ENCODE measurements at places on chromosomes 4 and X.

- DNase-seq = no peak
Measured at GRCh38 chr4:117740736-117741135, 293.6 kb upstream of the NDST3 start.

DNA sequence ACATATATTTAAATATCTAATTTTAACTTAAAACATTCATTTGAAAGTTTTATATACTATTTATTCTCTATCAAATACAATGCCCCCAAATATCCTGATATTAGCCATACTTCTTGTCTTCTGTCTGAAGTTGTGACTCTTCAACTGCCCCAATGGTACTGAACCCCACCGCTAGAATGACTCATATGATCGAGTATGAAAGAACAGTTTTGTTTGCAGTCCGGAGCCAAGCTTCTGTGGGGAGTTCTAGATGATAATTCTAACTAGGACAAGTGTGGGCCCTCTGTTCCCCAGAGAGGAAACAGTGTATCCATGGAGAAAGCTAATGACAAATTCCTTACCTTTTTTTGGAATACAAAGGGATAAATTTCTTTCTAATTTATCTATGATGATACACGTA lies 24.7 kb upstream of the CT47A1 start:
- no peak for DNase-seq

DNA sequence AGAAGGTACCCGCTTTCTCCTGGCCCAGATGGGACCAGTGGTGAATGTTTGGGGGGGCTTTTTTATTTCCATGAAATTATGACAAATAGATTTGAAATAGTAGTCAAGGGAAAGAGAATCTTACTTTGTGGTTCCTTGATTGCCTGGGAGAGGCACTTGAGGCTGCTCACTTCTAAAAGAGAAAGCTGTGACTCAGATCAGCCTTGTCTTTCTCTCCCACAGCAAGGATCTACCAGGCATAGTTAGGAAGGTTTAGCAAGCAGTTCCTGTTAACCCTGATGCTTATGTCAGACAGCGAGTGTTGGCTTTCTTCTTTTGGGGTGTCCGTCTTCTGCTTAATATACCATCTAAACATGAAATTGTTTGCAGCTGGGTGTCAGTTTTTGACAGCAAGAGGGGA lies 114.5 kb downstream of the TSPAN7 start:
- no peak for DNase-seq

DNA sequence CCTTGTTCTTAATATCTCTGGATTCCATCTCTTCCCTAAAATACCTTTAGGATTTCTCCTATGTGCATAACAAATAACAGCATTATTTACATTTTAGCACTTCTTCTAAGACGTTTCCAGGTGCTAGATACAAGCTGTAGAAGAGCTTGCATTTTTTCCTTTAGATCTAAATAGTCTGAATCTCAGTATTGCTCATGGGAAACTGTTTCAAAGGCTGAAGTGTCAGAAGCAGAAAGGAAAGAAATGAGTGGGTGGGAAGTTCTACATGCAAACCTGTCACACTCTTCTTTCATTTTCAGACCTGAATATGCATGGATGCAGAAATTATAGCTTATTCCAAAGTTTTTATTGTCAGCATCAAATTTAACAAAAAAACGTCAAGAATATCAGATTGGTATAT lies 41.8 kb downstream of the FGF13 start:
- DNase-seq = no peak

DNA sequence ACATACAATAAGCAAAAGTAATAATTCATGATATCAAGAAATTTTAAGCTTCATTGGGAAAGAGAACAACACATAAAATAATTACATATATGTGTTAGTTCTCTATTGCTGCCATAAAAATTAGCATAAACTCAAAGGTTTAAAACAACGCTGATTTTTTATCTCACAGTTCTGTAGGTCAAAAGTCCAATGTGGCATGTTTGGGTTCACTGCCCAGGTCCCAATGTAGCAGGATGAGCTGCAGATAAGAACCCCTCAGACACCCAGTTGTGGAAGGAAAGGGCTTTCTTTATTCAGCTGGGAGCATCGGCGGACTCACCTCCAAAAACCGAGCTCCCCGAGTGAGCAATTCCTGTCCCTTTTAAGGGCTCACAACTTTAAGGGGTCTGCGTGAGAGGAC lies 13.1 kb upstream of the MAGEB16 start:
- no peak for DNase-seq

DNA sequence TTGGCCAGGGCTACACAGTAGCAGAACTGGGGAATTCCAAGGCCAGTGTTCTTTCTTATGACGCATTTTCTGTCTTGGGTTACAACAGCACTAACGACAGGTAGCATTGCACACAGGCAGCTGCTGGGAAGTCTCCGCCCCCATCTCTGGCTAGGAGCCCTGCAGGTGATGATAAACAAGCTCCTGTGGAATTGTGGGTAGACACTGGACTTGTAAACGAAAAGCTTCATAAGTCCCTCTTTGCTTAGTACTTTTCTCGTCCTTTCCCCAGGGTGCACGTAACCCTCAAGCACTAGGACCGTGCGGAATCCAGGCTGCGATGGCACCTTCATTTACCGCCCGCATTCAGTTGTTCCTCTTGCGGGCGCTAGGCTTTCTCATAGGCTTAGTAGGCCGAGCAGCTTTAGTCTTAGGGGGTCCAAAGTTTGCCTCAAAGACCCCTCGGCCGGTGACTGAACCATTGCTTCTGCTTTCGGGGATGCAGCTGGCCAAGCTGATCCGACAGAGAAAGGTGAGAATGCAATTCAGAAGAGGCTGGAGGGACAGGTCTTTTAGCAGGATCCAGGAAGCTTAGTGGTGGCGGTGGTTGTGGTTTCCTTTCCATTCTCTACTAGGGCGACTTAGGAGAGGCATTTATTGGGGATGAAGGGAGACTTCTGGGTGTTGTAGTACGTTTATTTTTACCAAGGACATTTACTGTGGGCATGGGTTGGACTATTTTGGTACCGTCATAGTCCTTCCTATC lies at the start of gene FAAH2:
FAAH2 (plus strand) TSS at position 200 of the 745 bp plus-strand sequence; CDS start at position 320, 120 bp downstream.
- DNase-seq = peak; percentile 75

DNA sequence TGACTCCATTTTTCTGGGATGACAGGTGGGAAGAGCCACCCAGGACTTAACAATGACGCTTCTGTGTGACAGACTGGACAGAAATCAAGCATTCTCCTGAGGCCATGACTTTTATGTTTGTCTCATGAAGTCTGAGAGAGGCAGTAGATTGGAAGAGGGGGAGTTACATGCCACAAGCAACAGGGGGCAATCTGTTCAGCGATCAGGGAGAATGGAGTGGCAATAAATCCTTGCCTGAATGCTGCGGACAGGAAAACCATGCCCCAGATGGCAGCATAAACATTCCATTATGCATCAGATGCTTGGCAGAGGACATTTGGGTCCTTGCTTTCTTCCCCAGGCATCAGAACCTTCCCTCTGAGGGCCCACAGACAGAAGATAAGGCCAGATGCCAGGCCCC lies 312.4 kb upstream of the DIPK2B start:
- no peak for DNase-seq

GRCh38 chr4:145842224-145842887 lies 96.3 kb downstream of the ZNF827 start:
- DNase-seq = no peak

DNA sequence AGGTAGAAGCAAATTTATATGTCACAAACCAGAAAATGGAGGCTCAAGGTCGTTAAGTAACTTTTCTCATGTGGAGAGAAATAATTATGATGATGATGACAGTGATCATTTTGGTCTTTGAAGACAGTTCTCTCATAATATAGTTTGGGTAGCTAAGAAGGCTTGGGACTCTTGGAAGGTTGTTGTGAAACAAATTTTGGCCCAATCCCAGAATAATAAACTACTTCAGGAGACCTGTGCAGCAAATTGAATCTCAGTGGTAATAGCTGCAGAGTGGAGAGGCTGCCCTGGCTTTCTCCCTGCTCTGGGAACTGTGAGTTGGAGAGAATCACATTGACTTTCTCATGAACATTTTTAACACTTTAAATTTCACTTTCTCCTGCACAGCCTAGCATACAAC lies 217.2 kb upstream of the BOD1L1 start:
- no peak for DNase-seq

GRCh38 chr4:54093324-54094240 lies 6.4 kb upstream of the GSX2 start:
- DNase-seq = no peak

GRCh38 chrX:47859686-47860085 lies 23.0 kb downstream of the ZNF81 start:
- no peak for DNase-seq

DNA sequence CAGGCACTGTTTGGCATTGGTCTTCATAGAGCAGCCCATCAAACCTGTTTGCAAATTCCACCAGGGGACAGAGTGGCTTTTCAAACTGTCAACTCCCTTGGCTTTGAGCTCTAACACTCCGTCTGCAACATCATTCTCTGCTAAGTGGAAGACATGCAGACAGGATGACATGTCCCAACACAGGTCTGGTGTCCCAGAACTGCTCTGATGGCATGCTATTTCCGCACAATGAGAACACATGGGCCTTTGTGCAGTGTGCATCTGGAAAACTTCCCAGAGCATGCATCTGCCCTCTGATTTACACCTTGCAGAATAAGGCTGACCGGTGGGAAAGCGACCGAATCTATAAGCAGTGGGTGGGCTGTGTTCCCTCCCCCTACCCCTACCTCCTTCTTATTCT lies 212.8 kb upstream of the GYPA start:
- no peak for DNase-seq

DNA sequence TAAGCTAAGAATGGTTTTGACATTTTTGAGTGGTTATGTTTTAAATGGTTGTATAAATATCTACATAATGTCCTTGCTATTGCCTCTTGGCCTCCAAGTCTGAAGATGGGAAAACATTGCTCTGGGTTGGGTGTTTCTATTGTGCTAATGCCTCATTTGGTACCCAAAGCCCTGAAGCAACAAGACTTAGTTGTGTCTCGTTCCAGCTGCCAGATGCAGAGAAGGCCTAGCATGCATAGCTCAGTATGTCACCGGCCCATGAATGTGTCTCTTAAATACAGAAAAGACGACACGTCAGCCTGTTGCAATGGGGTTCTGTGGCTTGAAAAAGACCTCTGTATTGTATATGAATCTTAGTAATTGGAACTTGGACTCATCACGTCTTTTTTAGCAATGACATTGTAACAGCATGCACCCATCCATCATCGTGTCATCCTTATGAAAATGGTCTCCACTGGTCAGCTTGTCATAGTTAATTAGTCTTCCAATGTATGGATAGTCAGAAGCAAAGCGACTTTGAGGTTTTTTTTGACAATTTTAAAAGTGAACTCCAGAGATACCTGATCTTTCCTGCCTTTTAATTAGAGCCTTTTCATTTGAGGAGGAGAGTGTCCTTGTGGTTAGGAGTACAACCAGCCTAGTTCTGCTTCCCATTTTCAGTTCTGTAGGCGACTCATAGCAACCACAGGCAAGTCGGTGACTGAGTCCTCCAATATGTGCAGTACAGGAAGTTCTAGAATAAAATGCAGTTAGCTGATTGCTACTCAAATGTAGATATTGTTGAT lies 126.4 kb upstream of the GATB start:
- DNase-seq = peak; percentile 50

DNA sequence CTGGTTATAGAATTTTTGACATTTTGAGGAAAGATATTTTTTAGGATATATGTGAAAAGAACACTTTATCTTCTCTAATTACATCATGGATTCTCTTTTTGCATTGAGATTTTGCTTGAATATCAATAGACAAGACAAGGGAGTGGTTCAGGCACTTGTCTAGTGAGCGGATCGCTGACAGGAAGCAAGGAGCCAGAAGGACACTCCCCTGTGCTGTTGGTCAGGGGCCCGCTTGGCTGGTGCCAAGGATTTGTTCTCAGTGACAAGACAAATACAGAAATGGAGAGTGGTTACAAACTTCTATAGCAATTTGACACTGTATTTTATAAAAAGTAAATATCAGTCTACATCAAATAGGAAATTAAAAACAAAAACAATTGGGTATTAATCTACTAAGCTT lies 60.0 kb downstream of the SLC9B1 start:
- DNase-seq = no peak

GRCh38 chr4:167234316-167234881 lies at the start of gene SPOCK3:
TSS of gene SPOCK3 (minus strand) at chr4:167234494.
- DNase-seq = no peak

DNA sequence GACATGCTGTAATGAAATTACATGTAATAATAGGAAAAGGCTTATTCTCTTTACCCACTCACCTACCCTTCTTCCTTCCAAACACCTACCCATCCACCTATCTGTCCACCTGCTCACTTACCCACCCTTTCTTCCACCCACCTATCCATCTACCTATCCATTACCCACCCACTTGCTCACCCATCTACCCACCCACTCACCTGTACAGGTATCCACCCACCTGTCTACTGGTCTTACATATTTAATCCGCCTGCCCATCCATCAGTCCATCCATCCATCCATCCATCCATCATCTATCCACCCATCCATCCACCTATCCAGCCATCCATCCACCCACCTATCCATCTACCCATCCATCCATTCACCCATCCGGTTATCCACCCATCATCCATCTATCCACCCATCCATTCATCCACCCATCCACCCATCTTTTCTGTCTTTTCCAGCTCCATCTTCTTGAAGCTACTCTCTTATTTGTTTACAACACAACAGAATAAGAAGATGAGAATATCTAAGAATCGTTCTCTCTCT lies 133.3 kb upstream of the STX18 start:
- no peak for DNase-seq

GRCh38 chr4:14771504-14772175 lies 230.6 kb upstream of the CPEB2 start:
- DNase-seq = no peak

GRCh38 chr4:18106620-18107019 lies 85.1 kb upstream of the LCORL start:
- DNase-seq = no peak

DNA sequence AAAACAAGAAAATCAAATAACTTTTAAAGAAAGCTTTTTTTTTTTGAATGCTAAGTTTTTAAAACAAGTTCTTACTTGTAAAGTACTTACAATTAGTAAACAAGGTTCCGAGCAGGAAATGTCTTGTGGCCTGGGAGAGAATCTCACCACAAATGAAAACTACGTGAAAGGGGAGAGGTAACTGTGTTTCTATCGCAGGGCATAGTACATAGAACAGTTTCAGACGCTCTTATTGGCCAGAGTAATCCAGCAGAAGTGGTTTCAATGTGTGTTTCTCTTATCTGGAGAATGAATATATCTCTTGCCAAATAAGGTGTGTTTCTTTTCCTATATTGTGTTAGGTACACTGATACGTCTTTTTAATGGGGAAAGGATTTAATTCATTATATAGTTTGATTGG lies at the start of gene PLAC8:
PLAC8 (minus strand) TSS at position 154 of the 400 bp plus-strand sequence. CDS start 6,808 bp downstream, outside the sequence.
- no peak for DNase-seq

GRCh38 chrX:23661671-23662070 lies 5.6 kb upstream of the PRDX4 start:
- DNase-seq = no peak

DNA sequence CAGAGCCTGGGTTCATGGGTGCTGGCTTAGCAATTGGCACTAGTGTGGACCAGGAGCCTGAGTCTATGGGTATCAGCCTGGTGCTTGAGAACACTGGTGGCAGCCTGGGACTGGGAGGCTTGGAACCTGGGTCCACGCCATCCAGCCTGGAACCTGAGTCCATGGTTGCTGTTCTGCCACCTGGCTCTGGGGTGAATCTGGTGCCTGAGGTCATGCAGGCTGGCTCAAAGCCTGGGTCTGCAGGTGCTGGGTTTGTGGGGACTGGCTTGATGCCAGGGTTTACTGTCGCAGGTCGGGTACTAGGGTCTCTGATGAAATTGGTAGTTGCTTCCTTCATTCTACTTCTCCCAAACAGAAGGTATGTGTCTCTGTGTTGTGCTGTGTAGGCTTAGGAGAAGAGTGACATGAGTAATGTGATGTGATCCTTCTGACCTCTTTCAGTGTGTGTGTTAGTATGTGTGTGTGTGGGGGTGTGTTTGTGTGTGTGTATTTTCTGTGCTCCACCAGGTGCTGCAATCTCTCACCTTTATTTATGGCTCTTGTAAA lies 517.0 kb upstream of the EPHA5 start:
- no peak for DNase-seq

Data from kidney epithelial cell (primary cell).